ENCODE measurements at places on chromosomes 13 and 19.

- DNase-seq = no peak
Measured at GRCh38 chr19:412356-413355, 3.7 kb upstream of the C2CD4C start.

- no peak for DNase-seq
Measured at GRCh38 chr19:41637484-41637883, 10.6 kb upstream of the CEACAM4 start.

DNA sequence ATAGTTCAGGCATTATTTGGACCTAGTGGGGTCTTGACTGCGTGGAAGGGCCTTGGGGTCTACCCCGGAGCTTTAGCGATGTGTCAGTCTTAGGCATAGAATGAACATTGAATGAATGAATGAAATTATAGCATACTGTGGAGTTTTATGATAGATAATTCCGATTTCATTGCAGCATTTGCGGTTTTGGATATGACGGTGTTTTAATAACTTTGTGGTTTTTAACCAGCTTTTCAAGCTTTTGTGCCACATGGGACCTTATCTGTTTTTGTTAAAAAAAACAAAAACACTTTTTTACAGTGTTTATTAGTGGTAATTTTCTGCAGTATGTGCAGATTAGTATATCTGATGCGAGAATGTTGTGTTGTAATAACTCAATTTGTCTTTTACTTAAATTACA lies 696 bp downstream of the NUP58 start:
- DNase-seq = no peak

- no peak for DNase-seq
Measured at GRCh38 chr19:5624018-5624663, 1.3 kb downstream of the SAFB start.

DNA sequence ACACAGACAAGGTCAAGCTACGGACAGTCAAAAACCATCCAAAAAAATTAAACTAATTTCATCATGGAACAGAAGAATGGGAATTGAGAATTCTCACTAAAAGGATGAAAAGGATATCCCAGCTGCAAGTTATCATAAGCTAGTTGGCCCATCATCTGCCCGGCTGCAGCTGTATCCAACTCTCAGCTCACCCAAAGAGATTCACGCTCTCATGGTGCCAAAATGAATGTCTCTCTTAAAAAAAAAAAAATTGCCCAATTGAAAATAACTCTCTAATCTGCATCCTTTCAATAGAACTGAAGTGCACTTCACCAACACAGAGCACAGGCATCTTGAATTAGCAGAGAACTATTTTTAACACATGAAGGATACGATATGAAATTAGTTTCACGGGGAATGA lies 20.0 kb downstream of the ENOX1 start:
- no peak for DNase-seq

DNA sequence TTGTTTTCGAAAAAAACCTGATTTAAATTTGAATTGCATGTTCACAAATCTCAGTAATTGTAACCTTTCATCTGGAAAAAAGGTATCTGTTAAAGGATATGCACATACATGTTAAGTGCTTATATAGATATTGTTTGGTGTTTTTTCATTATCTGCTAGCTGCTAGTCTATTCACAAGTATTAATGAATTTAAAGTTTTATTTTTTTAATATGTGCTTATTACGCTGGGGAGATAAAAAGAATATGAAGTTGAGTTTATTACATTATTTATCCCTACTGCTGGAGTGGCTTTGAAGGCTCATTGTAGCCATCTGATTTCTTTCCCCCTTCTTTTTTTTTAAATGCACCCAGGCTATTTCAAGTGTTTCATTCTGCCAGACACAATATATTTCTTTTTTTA lies 3.9 kb upstream of the MAB21L1 start:
- no peak for DNase-seq

DNA sequence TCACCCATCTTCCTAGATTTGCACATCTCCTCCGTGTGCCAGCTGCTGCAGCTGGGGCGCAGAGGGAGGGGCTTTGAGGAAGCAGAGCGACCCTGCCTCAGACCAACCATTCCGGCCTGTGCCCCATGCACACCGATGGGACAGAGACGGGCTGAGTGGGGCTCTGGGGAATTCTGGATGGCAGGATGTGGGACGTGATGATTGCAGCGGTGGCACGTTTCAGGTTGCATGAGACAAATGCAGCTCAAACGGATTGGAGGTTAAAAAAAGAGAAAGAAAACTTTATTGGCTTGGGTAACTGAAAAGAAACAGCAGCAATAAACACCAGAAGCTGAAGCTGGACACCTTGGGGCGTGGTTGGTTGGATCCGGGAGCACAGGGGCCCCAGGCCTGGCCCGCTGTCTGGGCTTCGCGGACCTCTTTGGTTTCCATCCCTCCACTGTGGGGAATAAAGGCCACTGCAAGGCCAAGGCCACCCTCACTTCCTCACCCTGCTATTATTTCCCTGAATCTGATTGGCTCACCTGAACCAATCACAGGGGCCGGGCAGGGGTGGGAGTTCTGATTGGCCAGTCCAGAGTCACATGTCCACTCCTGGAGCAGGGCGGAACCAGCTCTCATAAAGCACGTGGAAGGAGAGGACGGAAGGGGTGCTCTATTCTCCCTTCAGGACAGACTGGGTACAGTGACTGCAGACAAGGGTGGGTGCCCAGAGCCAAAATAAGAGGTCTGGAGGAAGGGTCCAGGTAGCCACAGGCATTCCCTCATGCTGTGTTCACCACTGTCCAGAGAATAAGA lies 6.1 kb upstream of the ZNF787 start:
- DNase-seq = no peak

DNA sequence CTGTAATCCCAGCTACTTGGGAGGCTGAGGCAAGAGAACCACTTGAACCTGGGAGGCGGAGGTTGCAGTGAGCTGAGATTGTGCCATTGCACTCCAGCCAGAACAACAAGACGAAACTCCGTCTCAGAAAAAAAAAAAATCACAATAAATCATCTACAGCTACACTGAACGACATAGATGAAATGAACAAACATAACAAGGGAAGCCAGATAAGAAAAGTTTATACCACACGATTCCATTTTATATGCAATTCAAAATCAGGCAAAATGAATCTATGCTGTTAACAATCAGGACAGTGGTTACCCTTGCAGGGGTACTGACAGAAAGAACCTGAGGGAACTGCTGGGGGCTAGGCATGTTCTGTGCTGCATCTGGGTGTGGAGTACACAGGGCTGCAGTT lies 5.7 kb downstream of the XRCC1 start:
- DNase-seq = no peak

DNA sequence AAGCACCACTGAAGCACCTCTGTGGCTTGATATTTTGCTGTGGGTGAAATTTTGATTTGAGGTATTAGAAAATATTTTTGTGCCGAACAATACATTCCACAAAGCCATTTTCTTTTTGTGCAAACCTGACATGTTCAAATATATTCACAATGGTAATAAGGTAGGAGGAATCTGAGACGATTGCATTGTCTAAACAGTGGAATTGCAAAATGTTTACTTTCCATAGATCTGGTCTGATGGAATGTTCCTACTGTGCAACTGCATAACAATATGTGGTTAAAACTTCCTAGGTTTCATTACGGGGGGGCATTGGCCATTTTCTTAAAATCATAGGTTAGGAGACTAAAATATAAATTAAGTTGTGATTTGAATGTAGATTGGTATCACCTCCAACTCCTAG lies 42.7 kb upstream of the AKAP11 start:
- DNase-seq = no peak

GRCh38 chr19:32191921-32192320 lies 153.5 kb upstream of the ZNF507 start:
- DNase-seq = no peak

DNA sequence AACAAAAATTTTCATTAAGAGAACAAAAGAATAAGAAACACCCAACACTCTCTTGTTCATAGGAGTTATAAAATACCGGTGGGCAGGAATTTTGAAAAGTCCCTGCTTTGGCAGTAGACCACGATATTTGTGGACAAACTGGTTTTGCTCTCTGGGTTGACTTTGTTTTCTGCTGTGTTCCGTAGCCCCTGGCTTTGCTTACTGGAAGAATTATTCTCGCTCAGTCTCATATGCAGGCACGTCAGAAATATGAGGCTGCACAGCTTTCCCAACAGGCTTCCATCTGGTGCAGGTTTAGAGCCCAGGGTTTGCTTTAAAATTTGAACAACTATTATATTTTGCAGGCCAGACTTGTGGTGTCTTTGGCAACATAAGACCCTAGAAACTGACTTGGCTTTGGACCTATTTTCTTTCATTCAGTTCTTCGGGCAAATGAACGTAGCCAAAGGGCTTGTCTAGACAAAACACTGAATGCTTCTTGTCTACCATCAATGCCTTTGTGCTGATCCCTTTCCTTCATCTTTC lies 2012.6 kb downstream of the PCDH9 start:
- no peak for DNase-seq

- DNase-seq = peak; percentile 76
Measured at GRCh38 chr19:2016041-2016807, 710 bp upstream of the BTBD2 start.

DNA sequence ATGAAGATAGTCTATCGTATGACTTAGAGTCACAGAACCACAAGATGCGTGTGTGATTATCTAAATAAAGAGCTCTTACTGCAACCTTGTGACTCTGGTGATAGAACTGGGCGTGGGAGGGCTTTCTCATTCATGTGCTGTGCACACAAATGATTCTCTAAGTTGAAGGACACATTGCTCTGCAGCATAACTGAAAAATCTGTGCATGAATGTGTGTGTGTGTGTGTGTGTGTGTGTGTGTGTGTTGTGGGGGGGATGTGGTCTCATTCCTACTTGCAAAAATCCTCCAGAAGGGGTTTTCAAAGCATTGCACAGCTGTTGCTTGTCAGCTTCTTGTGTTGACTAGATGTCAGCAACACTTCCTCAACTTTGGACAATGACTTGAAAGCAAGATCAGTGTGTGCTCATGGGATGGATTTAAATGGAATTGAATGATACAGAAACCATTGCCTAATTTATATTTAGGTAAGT lies 22.4 kb downstream of the LRCH1 start:
- no peak for DNase-seq
